ENCODE measurements at places on chromosomes 1 and 21.

DNA sequence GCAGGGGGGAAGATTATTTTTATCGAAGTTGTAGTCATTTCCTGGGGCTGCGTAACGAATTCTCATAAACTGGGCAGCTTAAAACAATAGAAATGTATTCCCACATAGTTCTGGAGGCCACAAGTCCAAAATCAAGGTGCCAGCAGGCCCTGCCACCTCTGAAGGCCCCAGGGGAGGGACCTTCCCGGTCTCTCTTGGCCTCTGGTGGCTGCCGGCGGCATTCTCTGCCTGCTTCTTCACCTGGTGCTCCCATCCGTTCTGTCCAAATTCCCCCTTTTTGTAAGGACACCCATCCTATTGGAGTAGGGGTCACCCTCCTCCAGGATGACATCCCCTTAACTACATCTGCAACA is 92.8 kb downstream of the PDE9A start:
- no peak for DNase-seq

DNA sequence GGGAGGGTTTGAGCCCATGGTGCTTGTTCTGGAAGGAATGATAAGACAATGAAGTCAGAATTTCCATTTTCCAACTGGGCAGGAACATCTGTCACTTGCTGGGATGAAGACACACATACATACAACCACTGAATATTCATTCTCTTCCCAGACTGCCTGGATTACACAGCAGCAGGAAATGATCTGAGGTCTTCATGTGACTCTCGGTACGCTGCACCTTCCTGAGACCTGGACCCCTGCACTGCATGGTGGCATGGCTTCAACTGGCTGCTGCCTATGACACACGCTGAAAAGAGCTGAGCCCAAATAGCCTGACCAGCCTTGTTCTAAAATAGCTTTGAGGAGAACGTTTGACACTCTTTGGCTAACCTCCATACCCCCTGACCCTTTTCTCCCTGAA is 150.6 kb downstream of the GABPA start:
- DNase-seq, result no peak

- no peak for DNase-seq
Observed at GRCh38 chr1:78370779-78371482, 119.8 kb upstream of the PTGFR start.

DNA sequence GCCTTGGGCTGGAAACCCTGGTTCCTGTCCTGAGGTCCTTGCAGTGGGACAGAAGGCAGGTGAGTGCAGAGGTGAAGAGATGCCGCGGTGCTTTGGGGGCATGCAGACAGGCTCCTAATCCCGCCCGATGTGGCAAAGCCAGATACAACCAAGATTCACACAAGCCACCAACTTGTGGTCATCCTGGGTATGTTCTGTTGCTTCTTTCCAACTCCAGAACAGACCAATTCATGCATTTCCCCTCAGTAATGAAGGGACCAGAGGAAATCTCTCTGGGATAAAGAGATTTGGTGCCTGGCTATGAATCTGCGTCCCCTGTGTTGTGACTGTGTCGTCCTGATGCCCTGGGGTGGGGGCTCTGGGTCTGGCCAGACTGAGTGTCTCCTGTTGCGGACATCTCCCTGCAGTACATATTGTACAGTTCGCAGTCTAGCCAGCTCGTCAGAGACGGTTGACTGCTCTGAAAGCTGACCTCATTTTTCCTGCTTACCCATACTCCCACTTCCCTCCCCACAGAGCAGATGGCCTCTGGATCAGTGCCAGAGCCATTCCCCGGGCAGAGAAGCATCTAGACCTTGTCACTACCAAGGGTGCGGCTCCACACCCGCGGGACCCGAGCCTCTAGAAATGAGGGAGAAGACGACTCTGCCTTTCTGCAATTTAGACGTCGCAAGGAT is 216.3 kb downstream of the KIF26B start:
- DNase-seq, result no peak

GRCh38 chr1:27562021-27562420 is 41.9 kb downstream of the AHDC1 start:
- no peak for DNase-seq

DNA sequence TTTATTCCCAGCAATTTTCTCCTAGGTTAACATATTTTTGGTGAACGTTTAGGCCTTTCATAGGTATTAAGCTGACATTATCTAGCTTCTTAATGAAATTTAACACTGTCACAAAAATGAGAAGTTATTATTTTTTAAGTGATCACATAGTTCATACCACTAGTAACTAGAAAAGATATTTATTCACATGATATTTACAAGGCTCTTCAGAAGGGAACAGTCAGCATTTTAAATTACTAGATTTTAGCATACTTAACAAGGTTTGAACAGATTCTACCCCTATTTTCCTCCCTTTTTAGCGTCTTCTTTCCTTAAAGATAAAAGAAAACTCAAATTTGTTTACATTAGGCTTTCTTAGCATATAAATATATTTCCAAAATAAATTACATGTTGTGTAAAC is 65.5 kb upstream of the B3GALT2 start:
- DNase-seq, result no peak

GRCh38 chr1:5142389-5142788 is 488.0 kb downstream of the AJAP1 start:
- no peak for DNase-seq

GRCh38 chr1:97565886-97566285 is 354.9 kb downstream of the DPYD start:
- no peak for DNase-seq

DNA sequence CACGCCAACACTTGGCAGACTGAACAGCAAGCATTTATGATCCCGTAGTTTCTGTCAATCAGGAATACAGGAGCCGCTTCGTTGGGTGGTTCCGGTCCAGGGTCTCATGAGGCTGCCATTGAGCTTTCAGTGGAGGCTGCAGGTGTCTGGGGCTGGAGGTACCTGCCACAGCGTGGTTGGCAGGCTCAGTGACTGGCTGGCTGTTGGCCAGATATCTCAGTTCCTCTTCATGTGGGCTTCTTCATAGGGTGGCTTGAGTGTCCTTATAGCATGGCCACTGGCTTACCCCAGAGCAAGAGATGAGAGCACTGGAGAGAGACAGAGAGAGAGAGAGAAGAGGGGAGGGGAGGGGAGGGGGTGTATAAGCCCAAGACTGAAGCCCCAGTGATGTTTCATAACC is 29.3 kb downstream of the PIK3CD start:
- no peak for DNase-seq

- no peak for DNase-seq
Observed at GRCh38 chr1:41533016-41533730, 48.7 kb upstream of the EDN2 start.

GRCh38 chr1:159941141-159941540 is 4.3 kb downstream of the IGSF9 start:
- peak; percentile 36 for DNase-seq

DNA sequence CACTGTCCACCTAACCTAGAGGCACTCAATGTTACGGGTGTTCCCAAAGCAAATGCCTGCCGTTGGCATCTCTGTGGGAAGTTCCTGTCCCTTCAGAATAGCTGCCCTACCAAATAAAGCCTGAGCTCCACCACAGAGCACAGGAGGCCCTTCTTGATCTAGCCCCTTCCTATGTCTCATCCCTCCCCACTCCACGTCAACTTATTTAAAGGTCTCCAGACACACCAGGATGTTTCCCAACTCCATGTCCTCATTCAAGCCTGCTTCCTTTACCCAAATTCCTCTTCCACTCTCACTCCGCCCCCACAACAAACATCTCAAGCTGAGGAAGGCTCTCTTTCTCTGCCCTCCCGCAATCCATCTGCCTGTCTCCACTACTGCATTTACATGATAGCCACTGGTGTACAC is 87.7 kb downstream of the TGFBR3 start:
- no peak for DNase-seq

- no peak for DNase-seq
Observed at GRCh38 chr1:158933621-158934020, 2.3 kb downstream of the PYHIN1 start.

DNA sequence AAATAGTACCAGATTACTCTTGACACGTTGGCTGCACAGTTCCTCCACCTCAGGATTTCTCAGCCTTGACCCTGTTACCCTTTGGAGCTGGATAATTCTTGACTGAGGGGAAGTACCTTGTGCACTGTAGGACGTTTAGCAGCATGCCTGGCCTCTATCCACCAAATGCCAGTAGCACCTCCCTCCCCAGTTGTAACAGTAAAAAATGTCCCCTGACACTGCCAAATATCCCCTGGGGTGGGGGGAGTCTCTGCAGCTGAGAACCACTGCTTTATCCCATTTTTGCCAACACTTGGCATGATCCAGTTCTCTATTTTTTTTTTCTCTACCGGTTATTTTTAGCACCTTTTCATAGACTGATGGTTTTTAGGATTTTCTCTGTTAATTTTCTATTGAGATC is 34.0 kb downstream of the C1orf198 start:
- DNase-seq, result no peak
